ENCODE measurements at places on chromosomes 5 and 9.
A peak's percentile ranks its signal among the peaks of the same experiment; 100 is the strongest.

GRCh38 chr5:95667061-95667618, 15.7 kb downstream of the SPATA9 start:
- no peak for DNase-seq

DNA sequence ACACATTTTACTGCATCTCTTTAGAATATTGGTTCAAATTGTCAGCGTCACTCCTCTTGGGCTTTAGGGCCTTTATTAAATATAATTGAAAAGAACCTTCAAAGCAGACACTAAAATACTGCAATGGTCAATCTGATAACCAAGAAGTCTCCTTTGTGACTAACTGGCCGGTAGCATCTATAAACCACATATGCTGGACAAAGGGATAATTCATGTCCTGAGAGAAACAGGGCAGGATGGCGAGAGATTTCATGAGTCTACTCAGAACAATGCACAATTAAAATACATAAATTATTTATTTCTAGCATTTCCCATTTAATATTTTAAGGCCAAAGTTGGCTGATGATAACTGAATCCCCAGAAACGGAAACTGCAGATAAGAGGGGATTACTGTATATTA, 1083.4 kb upstream of the CDH18 start:
- DNase-seq, result no peak

- no peak for DNase-seq
Measured at GRCh38 chr5:114101153-114101552, 260.7 kb upstream of the KCNN2 start.

DNA sequence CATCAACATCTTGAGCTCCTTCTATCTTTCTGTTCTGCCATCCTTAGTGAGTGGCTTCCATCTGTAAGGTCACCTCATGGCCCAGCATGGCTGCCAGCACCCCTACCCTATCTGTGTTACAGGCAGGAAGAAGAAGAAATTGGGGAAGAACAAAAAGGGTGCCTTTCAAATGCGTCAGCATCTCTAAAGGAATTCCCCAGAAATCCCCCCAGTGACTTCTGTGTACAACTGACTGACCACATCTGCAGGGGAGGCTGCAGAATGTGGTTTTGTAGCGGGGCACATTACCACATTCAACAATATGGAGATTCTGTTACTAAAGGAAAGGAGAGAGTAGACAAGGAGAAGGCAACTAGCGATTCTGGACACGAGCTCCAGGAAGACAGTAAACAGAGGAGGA, 40.1 kb downstream of the ALG2 start:
- peak; percentile 55 for DNase-seq

Data from stimulated activated naive CD8-positive, alpha-beta T cell treated with anti-CD3 and anti-CD28 coated beads, Interleukin-15, Interleukin-2, amounts not matched to agents 100 U/mL and 50 U/mL, for 24 hours (primary cell).